ENCODE measurements at places on chromosomes 7 and 10.

- peak; percentile 73 for DNase-seq
- H3K4me3 ChIP-seq, result peak overlapping the region; percentile 95
- H3K4me1 ChIP-seq, result peaks cover 56% of the 10 kb centered on the region
- H3K36me3 ChIP-seq, result no peaks in the 10 kb centered on the region
- H3K27ac ChIP-seq, result peak overlapping the region; percentile 78
Measured at GRCh38 chr10:137606-138005, 2.4 kb downstream of the ZMYND11 start.

DNA sequence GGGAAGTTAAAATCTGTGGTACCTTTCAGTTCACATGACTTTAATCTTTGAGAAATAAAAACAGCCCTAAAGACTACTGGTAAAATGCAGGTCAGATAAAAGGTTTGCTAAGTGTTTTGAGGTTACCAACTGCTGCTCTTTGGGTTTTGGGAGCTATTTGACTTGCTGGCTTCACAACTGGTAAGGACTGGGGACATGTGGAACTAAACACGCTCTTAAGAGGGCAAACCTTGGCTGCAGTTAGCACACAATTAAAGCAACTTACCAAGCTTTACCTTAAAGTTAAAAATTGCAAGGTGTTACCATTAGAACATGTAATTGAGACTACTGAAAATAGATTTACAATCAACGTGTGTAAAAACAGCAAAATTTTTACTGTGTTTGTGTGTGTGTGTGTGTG, 220.2 kb downstream of the PHF14 start:
- H3K4me1 ChIP-seq, result peaks cover 31% of the 10 kb centered on the region
- no peaks in the 10 kb centered on the region for H3K36me3 ChIP-seq
- H3K4me3 ChIP-seq, result peak overlapping the region; percentile 78
- H3K27ac ChIP-seq, result peak overlapping the region; percentile 69

- H3K27me3 ChIP-seq, result no peaks in the 10 kb centered on the region
- H3K4me1 ChIP-seq, result peaks cover 81% of the 10 kb centered on the region
- peaks cover 6% of the 10 kb centered on the region for H3K36me3 ChIP-seq
- DNase-seq, result no peak
- H3K27ac ChIP-seq, result peak overlapping the region; percentile 58
Measured at GRCh38 chr7:77549106-77549870, 12.2 kb downstream of the PTPN12 start.

DNA sequence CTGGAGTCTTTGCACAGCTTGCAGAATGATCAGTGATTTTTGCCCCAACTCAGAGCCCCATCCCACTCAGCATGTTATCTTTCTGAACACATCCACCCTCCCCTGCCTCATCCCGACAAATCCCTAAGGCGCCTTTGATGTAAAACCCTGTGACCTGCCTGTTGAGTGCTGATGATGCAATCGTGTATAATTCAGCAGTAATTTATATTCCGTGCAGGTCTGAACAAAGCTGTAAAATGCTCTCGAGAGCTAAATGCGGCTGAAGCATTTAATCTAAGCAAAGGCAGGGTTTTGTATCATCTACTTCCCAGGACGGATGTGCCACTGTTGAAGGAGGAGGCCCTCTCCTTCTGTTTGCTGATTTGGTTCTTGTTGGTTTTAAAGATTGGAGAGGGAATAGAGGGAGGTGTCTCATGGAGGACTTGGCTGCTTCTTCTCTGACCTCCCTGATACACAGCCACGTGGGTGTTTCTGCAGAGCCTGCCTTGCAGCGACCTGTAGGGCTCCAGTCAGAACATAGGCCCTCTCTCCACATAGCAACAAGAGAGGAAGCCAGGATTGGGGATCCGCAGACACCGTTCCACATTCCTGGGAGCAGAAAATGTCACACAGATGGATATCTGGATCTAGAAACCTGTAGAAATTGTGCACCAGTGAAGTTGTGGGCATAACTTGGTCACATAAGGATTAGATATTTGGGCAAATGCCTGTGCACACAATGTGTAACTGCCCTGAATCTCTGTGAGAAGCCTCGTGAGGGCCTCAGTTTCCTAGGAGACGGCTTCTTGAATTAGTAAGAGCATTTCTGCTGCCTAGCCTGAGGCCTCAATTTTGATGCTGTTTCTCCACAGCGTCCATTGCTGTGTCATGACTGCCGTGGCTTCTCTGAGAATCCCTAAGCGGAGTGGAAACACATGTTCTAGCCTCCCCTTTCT, 90.2 kb upstream of the AGK start:
- peaks cover 4% of the 10 kb centered on the region for H3K27me3 ChIP-seq
- no peak overlapping the region for H3K4me3 ChIP-seq
- DNase-seq, result peak; percentile 5
- H3K4me1 ChIP-seq, result peaks cover 32% of the 10 kb centered on the region

GRCh38 chr10:16966991-16967865, 150.0 kb upstream of the RSU1 start:
- H3K27me3 ChIP-seq, result no peaks in the 10 kb centered on the region
- H3K27ac ChIP-seq, result peak overlapping the region; percentile 98
- peak; percentile 33 for DNase-seq
- no peaks in the 10 kb centered on the region for H3K36me3 ChIP-seq
- peaks cover 58% of the 10 kb centered on the region for H3K4me1 ChIP-seq
- peak overlapping the region; percentile 76 for H3K4me3 ChIP-seq

GRCh38 chr10:95782318-95782717, 26.4 kb downstream of the ENTPD1 start:
- no peaks in the 10 kb centered on the region for H3K4me1 ChIP-seq
- no peak for DNase-seq
- H3K27ac ChIP-seq, result no peak overlapping the region
- no peaks in the 10 kb centered on the region for H3K27me3 ChIP-seq

DNA sequence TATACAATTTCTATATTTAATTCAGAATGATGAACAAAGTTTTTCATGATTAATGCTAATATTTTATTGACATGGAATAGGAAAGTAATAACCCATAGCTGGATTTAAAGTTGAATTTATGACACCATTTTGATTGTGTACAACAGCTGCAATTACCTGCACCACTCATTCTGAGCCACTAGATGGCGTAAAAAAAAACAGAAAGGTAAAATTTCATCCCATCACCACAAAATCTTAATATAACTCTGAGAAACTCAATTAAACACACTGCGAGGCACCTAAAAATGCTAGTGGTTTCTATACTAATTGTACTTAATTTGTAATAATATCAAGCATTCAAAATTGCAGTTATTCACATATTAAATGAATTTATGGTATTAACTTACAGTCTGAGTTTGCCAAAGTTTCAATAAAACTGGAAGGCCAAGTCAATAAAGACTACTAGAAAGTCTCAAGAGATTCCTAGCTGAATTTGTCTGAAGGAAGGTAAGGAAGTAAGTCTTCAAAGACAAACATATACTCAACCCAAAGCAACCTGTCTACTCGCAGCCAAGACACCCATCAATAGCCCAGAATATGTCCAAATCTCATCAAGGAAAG, 182.5 kb downstream of the SKAP2 start:
- H3K4me1 ChIP-seq, result peaks cover 18% of the 10 kb centered on the region
- H3K36me3 ChIP-seq, result no peaks in the 10 kb centered on the region
- H3K27me3 ChIP-seq, result no peaks in the 10 kb centered on the region
- no peak overlapping the region for H3K27ac ChIP-seq

- DNase-seq, result no peak
- no peak overlapping the region for H3K4me3 ChIP-seq
- H3K36me3 ChIP-seq, result no peaks in the 10 kb centered on the region
- H3K27ac ChIP-seq, result no peak overlapping the region
Measured at GRCh38 chr10:6052247-6053221, 9.6 kb downstream of the IL2RA start.

DNA sequence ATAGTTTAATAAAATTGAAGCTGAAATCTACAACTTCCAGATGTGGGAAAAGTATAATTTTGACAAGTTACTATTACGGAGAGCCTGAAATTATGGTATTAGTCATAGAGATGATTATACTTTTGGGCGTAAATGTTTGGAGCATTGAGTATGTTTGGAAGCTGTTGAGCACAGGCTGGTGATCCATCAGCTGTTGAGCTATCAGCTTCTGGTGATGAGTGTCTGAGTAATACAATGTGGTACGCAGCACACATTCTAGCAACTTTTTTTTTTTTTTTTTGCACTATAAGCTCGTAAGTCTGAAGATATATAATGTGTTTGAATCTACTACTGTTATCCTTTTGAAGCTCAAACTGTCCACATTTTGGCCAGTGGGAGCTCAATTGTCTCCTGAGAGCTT, 123.4 kb downstream of the ATE1 start:
- no peaks in the 10 kb centered on the region for H3K27me3 ChIP-seq
- H3K27ac ChIP-seq, result no peak overlapping the region
- peak; percentile 40 for DNase-seq
- H3K4me1 ChIP-seq, result no peaks in the 10 kb centered on the region
- H3K4me3 ChIP-seq, result no peak overlapping the region

DNA sequence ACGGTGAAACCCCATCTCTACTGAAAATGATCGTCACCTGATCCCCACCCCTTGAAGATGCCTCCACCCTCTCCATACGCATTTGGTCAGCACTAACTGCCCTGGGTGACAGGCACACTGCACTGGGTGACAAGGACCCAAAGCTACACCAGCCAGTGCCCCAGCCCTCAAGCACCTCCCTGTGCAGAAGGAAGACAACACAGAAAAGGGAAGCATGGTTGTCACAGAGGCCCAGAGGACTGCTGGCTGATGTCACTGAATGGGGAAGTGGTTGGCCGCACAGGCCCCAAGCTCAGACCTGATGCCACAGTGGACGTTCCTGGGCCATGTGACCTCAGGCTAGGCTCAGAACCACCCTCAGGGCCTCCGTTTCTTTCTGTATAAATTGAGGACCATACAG, 4.2 kb upstream of the PILRA start:
- H3K27me3 ChIP-seq, result peaks cover 2% of the 10 kb centered on the region
- peaks cover 15% of the 10 kb centered on the region for H3K36me3 ChIP-seq
- no peak overlapping the region for H3K27ac ChIP-seq
- DNase-seq, result no peak
- H3K4me1 ChIP-seq, result no peaks in the 10 kb centered on the region

DNA sequence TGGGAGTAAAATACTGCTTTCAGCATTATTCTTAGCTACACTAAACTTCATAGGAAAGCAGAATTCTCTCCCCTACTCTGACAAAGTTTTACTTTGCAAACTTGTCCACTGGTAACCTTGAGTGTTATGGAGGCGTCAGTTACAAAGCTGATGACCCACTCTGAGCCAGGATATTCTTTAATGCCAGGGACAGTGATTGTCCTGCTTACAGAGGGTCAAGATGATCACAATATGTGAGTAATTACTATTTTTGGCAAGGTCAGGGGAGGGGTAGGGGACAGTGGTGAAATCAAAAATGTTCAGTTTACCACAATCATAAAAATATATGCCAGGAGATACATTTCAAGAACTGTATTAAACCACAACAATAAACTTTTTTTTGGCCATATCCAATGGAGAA, 520.6 kb downstream of the SUGCT start:
- no peak overlapping the region for H3K4me3 ChIP-seq
- peaks cover 4% of the 10 kb centered on the region for H3K36me3 ChIP-seq
- no peak overlapping the region for H3K27ac ChIP-seq
- DNase-seq, result no peak
- H3K4me1 ChIP-seq, result peaks cover 25% of the 10 kb centered on the region
- H3K27me3 ChIP-seq, result no peaks in the 10 kb centered on the region

DNA sequence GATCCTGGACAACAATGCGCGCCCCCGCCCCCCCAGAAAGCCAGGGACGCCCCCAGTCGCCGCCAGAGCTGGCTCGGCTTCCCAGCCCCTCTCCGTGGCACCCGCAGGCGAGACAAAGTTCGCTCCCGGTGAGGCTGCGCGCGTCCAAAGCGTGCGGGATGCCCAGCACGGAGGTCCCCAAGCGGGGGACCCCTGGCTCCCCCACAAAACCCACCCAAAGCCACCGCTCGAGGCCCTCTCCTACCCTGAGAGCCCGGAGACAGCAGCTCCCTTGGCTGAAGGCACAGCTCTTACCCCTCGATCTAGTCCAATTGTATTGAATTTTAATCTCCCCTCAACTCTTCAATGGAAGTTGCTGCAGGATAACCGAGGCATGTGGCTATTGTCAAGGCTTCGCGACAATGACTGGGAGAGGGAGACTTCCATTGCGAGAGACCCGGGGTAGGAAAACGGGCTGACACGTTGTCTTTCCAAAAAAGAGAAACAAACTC, 305.3 kb downstream of the PRPF18 start:
- H3K4me3 ChIP-seq, result peak overlapping the region; percentile 85
- H3K27me3 ChIP-seq, result no peaks in the 10 kb centered on the region
- peaks cover 66% of the 10 kb centered on the region for H3K4me1 ChIP-seq
- H3K36me3 ChIP-seq, result peaks cover 38% of the 10 kb centered on the region
